Stimulated activated CD8-positive, alpha-beta memory T cell treated with anti-CD3 and anti-CD28 coated beads, Interleukin-4, amount 100 ng/mL, for 24 hours (primary cell): ENCODE measurements at places on chromosomes 1 and 21.
A peak's percentile ranks its signal among the peaks of the same experiment; 100 is the strongest.

DNA sequence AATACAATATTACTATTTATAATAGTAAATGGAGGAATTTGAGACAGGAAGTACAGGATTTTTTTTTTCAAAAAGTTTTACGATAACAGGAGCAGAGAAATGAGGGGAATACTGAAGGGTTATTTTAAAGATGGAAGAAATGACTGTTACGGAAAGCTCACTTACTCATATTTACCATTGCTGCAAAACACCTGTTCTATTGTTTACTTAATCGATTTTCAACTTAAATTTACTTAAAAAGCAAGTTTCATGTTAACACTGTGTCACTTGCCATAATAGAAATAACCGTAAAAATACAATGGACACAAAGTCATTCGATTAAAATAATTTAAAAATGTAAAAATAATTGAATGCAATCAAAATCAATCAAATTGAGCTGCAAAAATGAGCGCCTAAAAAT, 3.4 kb upstream of the EXO1 start:
- DNase-seq = no peak

DNA sequence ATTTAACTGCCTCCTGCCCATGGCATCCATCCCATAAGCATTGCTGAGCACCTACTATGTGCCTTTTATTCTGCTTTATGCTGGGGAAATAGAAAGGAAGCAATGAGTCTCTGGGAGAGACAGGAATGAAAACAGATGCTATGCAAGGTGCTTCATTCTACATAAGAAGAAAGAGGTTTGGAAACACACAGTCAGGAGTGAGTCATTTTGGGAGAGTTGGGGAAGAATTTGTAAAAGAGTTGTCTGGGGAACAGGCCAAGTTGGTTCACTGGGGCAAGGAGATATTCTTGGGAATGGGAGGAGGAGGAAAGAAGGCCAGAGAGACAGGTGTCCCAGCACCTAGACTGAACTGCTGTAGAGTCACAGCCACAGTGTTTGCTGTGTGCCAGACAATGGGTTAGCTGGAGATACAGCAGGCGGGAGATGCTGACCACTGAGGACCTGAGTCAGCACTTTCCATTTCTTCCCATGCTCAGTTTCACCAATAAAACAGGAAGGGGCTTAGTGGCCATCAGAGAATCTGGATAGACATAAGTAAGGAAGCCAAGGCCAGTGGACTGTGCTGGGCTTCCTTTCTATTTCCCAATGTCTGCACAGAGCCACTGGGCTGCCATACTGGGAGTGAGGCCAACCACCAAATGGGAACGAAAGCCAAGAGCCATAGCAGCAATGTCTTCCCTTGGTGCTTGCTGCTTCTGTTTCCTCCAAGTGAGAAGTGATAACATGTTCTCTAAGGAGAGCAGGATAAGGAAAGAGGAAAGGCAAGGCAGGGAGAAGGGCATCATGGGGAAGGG, 187.7 kb upstream of the USP24 start:
- no peak for DNase-seq

DNA sequence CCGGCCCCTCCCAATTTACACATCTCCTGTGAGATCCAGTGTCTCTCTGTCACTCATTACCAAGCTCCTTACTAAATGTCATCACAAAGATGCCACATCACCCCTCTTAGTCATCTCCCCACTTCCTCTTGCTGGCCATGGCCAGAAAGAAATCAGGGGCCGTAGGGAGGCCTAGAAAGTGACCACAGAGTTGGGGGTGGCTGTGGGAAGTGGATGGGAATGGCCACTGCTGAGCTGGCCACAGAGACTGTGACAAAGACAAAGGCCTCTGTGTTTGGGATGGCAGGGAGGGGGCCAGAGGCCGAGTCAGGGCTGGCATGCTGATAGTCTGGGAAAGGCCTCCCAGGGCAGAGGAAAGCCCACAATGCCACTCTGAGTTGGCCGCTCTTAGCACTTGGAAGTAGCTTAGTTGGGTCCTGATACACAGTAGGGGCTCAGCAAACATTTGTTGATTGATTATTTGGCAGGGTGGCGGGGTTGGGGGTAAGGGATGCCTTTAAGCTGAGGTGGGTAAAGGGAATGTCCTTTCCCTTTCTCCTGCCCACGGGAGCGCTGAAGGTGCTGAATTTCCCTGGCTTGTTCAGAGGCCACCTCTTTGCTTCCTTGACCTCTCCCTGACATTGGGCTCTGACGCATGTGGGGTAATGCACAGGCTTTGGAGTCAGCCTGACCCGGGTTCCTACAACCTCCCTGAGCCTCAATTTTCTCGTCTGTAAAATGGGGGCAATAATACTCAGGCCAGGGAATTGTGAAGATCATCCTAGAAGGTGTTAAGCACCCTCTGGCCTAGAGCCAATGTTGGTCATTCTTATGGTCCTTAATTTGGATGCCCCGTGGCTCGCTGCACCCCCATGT, 13.2 kb downstream of the NAV1 start:
- no peak for DNase-seq

DNA sequence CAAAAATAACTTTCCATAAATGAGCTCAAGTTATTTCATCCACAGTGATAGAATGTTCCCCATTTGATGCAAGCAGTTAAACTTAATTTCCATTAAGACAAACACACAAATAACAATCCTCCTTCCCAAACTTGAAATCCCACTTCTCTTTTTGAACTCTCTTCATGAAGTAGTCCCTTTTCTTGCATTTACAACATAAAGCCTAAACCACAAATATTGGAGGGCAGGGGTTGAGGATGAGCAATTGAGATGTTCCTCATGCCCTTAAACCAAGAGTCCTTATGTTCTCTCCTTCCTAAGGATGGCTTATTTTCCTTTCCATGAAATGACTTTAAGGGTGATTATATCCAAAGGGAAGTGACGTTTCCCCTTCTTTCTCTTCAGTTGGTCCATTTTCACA, 228.8 kb downstream of the DISC1 start:
- no peak for DNase-seq

- no peak for DNase-seq
Measured at GRCh38 chr1:230746617-230747016, 571 bp upstream of the CAPN9 start.

DNA sequence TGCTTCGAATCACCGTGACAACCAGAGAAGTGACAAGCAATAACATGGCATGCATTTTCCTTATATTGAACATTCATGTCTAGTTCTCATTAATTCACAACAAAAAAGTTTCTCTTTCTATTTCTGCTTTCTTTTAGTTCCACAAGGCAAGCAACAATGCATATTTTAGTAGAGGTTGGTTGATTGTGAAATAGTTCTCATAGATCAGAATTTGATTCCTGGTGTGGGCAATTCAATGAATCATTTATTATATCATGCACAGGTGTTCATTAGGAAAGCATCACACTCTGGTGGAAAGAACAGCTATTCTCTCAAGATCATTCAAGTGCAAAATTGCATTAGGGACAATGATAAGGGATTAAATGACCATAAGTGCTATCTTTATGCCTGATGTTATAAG, 980.9 kb downstream of the BRINP3 start:
- DNase-seq = no peak

GRCh38 chr1:9714257-9714718, 62.8 kb downstream of the PIK3CD start:
- DNase-seq = no peak

DNA sequence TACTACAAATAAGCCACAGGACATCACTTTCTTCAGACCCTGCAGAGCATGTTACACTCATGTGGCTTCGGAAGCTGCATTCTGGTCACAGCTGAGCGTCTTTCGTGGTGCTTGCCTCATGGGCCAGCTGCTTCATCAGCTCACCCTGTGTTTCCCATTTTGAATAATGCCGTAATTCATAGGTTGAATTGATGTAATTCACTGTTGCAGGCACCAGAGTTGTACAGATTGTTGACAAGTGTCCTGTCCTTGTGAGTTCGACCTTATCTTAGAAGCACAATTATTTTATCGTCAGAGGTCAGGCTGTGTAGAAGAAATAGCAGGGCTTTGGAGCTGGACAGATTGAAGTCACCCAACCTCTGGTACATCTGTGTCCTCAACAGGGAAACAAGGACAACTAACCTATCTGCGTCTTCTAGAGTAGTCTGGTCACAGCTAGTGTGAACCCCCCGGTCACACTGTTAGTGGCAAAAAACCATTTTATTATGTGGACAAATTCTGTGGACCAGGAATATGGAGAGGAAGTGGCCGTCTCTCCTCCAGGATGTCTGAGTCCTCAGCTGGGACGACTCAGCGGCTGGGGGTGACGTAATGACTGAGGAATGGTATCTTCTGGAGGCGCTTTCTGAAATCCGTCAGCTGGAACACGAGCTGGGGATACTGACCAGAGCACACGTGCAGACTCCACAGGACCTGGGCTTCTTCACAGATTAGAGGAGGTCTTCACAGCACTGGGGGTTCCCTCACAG, 17.8 kb downstream of the PKNOX1 start:
- no peak for DNase-seq

GRCh38 chr1:65422241-65423203, 2.1 kb downstream of the LEPR start:
- no peak for DNase-seq

- no peak for DNase-seq
Measured at GRCh38 chr1:179825798-179826460, 51.7 kb downstream of the TOR1AIP2 start.

DNA sequence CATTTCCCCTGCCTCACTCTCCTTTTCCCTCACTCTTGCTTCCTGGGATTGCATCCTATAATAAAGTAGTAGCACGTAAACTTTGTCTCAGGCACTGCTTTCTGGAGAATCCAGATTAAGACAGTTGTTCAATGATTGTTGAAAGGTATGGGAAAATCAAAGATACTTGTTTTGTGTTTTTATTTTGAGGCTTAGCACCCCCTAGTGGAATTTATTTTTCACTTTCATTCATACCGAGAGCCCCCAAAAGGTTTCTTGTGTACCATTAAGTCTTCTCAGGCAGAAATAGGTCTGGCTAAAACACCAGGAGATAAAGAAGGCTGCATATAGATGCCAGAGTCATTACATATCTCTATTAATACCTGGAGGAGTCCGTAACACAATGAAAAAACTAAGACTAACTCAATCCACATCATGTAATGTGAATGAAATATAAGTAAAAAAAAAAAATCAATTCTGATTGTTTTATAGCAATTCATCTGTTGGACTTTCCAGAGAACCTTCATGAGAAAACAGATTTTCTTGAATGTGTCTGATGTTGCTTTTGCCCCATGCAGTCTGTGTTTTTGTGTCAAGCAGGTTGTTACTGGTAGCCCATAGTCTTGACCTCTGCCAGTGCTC, 103.5 kb downstream of the RPE65 start:
- no peak for DNase-seq

DNA sequence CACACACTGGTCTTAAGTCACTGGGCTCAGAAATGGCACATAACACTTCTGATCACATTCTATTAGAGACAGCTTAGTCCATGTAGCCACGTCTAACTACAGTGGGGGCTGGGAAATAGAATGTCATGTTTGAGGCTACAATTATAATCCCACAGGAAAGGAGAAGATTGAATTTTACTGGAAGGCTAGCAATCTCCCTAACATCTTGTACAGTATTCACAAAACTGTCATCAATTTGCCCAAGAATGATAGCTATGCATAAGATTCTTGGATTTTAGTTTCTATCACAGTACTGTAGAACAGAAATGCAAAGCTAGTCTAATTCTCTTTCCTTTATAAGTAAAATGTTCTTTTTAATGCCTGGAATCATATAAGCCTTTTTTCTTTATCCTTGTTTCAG, 12.7 kb upstream of the ZMYM6 start:
- DNase-seq = no peak

- no peak for DNase-seq
Measured at GRCh38 chr1:207654320-207654719, 9.4 kb downstream of the CR1L start.

- no peak for DNase-seq
Measured at GRCh38 chr1:81144240-81144825, 656.4 kb upstream of the ADGRL2 start.

- no peak for DNase-seq
Measured at GRCh38 chr1:203888807-203889251, 27.4 kb downstream of the SNRPE start.

DNA sequence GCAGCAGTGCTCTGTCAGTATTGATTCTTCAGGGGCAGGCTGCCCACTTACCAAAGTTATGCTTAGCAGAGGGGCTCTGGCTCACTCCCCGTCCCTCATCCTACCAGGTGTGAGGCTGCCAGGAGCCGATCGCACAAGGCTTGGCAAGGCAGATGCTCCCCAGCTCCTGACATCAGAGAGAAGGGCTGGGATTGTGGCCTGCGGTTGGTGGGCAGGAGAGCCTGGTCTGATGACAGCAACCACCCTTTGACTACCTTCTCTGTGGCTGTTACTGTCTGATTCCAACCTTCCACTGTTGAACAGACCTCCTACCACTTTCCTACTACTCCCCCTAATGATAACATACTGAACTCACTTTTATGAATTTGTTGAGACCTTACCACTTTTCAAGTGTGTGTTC, 23.7 kb upstream of the WDR26 start:
- no peak for DNase-seq

DNA sequence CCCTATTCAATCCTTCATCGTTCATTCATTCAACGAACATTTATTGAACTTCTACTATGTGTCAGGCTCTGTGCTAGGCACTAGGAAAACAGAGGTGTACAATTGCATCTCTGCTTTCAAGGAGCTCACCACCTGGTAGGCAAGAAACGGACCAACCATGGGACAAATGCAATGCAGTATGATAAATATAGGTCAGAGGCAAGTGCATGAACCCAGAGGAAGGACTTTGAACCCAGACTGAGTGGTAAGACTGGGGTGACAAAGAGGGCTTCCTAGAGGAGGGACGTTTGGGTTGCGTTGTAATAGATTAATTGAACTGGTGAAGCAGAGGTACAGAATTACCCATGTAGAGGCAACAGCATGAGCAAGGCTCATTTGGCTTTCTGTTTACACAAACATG, 16.4 kb downstream of the CD2 start:
- DNase-seq = no peak

DNA sequence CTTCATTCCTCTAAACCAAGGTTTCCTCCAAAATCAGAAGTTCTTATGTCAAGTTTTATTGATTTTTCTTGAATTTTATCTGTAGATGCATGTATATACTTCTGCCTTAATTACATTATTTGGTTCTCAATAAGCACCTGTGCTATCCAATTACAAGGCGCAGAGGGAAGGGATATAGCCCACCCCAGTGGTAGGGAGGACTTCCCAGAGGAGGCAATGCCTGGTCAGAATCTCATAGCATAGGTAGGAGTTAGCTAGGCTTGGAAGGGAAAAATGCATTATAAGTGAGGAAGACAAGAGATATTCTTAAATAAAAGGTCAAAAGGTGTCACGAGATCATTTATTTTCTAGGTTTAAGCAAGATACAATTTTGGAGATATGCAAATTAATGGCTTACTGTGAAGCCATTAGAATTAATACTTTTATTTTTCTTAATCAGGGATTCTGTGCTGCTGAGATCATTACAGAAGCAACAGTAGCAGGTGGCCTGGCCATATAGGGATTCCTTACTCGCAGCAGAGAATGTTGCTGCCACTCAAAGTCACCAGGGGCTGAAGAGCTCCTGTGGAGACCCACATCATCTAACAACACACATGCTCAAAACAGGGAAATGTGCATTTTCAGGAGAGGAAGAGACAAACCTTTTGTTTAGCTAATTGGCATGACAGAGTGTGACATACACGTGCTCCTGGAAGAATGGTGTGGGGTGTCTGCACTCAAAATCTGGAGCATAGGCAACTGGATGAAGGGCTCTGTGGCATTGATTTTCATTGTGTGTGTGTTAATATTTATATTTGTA, 178.3 kb downstream of the ATG4C start:
- DNase-seq = no peak

- DNase-seq = peak; percentile 57
Measured at GRCh38 chr1:153532769-153533599, 2.8 kb downstream of the S100A6 start.

- no peak for DNase-seq
Measured at GRCh38 chr1:54584575-54584974, 36.5 kb downstream of the ACOT11 start.

- no peak for DNase-seq
Measured at GRCh38 chr21:44987301-44987885, 47.6 kb downstream of the SLX9 start.
